ENCODE measurements at places on chromosomes 7 and 10.

GRCh38 chr10:12455766-12456165, 106.4 kb downstream of the CAMK1D start:
- peak; percentile 56 for DNase-seq

DNA sequence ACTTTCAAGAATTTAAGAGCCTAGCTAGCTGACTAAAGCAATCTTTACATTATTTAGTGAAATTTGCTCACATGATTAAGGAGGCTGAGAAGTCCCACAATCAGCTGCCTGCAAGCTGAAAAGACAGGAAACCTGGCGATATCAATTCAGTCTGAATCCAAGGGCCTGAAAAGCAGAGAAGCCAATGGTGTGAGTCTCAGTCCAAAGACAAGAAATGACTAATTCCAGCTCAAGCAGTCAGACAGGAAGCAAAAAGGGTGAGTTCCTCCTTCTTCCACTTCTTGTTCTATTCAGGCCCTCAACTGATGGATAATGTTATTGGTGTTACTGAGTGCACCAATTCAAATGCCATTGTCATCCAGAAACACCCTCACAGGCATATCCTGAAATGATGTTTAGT, 1231.6 kb upstream of the CELF2 start:
- DNase-seq, result peak; percentile 81

GRCh38 chr7:155282671-155283070, 15.0 kb upstream of the INSIG1 start:
- DNase-seq, result no peak

DNA sequence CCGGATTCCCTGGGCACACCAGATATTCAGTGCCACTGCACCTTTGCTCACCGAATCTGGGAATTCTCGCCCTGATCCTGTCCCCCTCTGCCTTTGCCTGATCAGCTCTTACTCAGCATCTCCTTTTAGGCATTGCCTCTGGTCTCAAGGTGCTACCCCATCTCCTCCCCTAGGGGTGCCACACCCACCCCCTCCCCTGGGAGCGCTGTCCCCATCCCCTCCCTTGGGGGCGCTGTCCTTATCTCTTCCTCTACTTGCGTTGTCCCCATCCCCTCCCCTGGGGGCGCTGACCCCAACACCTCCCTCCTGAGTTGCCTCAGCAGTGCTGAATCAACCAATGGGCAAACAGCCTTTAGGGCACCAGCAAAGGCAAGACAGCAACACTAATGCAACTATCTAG, 686.9 kb upstream of the FOXK1 start:
- DNase-seq, result no peak

GRCh38 chr10:73997461-73997786, 492 bp upstream of the VCL start:
- DNase-seq, result no peak

DNA sequence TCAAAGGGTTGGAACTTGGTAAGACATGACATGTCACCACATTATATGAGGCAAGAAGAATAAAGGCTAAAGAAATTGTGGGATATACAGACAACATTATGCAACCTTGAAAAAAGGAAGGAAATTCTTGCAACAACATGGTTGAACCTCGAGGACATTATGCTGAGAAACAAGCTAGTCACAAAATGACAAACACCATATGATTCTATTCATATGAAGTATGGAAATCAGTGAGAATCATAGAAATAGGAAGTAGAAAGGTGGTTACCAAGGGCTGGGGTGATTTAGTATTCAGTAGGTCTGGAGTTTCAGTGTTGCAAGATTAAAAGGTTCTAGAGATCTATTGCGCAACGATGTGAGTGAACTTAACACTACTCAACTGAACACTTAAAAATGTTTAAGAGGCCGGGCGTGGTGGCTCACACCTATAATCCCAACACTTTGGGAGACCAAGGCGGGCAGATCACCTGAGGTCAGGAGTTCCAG, 126.9 kb upstream of the TBX20 start:
- DNase-seq, result no peak

DNA sequence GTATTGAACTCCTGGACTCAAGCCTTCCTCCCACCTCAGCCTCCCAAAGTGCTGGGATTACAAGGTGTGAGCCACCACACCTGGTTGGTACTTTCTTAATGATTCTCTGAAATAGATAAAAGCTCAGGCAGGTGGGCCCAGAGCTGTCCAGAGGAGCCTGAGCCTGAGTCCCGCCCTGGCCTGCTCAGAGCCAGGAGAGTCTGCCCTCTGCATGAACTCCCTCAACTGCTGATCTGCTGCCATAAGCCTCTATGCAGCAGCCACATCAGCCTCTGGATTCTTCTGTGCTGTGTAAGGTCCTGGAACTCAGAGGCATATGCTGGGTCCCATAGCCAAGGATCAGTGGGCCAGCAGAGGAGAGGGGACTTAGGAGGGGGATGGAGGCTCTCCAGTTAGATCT, 23.1 kb upstream of the DDIT4 start:
- DNase-seq, result no peak

DNA sequence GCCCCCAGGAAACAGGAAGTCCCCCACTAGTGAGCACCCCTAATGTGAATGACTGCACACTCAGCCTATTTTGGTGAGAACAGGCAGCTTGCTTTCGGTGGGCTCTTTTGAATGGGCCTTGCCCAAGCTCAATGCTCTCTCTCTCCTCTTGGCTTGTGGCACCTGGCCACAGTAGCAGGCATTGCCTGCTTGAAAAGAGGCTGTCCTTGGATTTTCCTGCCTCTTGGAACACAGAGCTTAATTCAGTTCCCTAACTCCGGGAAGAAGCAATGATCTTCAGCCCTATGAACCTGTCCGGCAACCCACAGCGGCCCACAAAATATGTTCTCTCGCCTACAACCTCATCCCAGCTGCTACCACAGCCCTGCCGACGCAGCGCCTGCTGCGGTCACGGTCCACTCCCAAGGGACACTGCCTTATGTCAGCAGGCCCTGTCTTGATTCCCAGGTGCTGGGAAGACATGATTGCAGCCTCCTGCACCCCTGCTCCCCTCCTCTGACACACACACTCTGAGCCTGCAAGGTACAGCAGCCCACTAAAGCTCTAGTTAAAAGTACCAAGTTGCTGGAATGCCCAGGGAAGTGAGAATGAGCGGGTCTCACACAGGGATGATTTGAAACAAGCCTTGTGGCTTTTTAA, 715.5 kb upstream of the GALNT17 start:
- no peak for DNase-seq

GRCh38 chr10:34114914-34115313, 700.2 kb downstream of the PARD3 start:
- DNase-seq, result no peak

DNA sequence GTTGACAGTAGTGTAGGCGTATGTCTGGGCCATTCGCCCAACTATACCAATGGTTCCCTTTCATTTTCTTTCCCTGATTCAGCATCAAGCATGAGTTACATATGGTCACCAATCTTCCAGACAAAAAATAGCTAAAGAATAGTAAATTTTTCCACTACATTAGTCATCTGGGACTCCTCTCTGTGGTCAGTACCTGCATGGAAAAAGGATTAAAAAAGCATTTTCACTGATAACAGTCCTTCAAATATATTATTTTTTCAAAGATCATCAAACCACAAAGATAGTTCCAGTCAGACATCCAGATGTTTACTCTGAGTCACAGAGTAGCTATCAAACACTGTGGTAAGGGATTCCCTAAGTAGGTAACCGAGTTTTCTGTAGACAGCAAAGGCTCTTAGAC, 302.6 kb upstream of the SEMA3D start:
- DNase-seq, result peak; percentile 95

DNA sequence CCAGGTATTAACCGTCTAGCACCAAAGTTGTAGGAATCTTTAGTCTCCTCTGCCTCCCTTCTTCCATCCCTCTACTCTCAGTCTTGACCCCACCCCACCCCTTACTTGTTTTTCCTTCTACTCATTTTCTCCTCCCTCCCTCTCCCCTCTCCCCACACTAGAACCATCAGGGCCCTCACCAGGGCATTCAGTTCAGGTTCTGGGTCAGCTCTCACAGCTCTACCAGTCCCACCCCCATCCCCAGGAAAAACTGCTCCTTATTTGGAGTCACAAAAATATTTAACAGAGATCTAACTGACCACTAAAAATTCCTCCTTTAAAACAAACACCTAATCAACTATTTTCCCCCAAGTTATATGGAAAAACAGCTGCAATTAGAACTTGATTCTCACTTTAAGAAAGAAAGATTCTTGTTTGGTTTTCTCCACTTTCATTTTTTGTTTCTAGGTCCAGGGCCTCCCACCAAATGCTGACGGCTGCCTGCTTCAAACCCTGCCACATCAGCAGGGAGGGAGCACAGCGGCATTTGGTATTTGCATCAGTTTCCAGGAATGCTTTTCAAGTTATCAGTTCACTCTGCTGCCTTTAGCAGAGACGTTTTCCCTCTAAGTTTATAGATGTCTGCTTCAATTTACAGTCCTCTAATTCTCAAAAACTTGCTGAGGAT, 2.8 kb upstream of the COL1A2 start:
- DNase-seq, result peak; percentile 60

Measured in HT1080 (cell line).